ENCODE measurements at places on chromosomes 11 and 22.

DNA sequence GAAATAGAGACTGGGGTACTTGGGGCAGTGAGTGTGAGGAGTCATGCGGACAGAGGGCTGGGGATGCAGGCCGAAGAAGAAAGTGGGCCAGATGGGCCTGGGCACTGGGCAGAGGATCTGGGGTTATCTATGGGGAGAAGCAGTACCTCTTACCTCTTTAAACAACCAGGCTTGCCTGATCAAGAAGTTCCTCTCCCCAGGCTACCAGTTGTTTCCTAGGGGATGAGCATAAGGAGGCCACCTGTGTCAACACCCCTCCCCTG, 98.4 kb upstream of the PITPNB start:
- no peak for DNase-seq

- no peak for DNase-seq
Measured at GRCh38 chr11:96715208-96715607, 325.4 kb downstream of the JRKL start.

GRCh38 chr11:17810746-17811145, 76.2 kb downstream of the KCNC1 start:
- no peak for DNase-seq

- DNase-seq, result no peak
Measured at GRCh38 chr22:48404801-48405447, 1422.7 kb downstream of the BRD1 start.

- no peak for DNase-seq
Measured at GRCh38 chr11:10476342-10476741, 21.3 kb downstream of the AMPD3 start.

DNA sequence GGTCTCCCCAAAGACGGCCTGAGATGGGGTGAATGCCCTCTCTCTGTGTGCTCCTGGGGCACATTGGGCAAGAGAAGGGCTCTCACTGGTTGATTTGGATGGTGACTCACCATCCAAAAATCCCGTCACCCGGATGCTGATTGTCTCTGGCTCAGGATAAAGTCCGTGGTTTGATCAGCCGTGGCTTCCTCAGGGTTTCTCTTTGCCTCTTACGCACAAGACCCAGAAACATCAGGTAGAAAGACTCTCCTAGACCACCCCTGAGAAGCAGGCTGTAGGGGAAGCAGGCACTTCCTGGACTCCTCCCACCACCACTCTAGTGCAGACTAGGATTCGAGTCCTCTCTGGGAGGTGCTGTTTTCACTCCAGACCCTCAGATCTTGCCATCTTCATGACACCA, 176.1 kb upstream of the NCAM1 start:
- DNase-seq, result no peak

Measured in iPS DF 6.9 (cell line).